ENCODE measurements at places on chromosomes 1 and 21.

DNA sequence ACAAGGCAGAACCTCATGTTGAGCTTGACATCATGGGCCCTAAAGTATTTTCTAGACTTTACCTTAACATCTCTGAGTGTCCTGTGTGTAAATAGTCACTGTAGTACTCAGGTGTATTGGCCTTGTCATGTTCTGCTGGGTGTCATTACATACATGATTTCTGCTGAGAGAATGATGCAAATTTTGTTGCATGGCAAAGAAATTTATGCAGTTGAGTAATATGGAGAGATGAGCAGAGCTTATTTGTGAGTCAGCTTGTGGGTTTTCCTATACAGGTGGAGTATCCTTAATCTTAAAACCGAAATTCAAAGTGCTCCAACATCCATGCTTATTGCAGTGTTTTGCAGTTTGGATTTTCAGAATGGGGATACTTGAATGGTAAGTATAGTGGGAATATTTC, 36.6 kb downstream of the RGL1 start:
- DNase-seq, result no peak

DNA sequence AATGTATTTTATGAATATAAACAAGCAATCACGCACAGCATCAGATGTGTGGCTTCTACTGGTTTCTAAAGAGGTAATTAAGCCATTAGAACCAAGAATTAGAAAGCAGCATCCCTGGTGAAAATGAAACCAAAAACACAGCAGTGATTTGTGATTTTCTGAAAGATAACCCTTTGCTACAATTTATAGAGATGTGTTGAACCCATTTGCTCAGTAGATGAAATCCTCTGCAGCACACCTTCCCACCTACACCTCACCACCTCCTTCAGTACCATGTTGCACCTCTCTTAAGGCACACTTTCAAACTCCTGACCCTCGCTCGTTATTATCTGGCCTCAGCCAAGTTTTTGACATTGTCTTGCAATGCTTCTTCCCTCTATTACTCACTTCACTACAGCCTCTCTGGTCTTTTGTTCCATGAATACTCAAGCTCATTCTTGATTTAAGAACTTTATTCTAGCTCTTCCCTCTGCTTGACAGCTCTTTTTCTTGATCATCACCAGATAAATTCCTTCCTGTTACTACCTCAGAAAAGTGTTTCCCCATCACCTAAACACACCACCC, 38.6 kb downstream of the NSL1 start:
- no peak for DNase-seq

DNA sequence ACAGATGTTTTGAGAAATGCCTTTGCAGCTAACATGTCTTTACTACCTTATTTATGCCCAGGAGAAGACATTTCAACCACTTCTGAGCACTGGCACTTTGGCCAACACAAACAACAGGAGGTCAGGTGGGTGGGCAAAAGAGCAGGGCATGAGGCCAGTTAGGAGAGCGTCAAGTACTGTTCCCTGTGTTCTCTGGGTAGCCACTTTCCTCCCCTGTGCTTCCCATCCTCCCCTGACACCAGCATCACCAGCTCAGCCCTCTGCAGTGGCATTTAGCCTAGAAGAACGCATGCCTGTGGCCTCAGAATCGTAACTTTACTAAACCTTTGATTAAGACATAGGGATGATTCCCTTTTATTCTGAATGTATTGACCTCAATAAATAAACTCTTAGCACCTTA, 18.3 kb downstream of the BTG2 start:
- no peak for DNase-seq

- no peak for DNase-seq
These were observed 106.5 kb downstream of the SLC16A1 start for GRCh38 chr1:112849425-112850033.

- DNase-seq, result no peak
These were observed 115.4 kb downstream of the RIPK4 start for GRCh38 chr21:41651406-41651805.
